Astrocyte (in vitro differentiated cells and primary cell): ENCODE measurements at places on chromosomes 7 and 10. TPM values are rescaled to one million over a fixed set of nuclear protein-coding genes. Genes with fewer than 3 reads are reported as not detected.

- DNase-seq, result no peak
Observed at GRCh38 chr10:131650771-131651673, 249.8 kb upstream of the PPP2R2D start.

- DNase-seq, result no peak
Observed at GRCh38 chr10:6061056-6061455, 1.1 kb downstream of the IL2RA start.

GRCh38 chr7:151869455-151869854, 7.5 kb downstream of the PRKAG2 start:
- no peak for DNase-seq

GRCh38 chr10:101573885-101574753, 13.9 kb downstream of the POLL start:
- no peak for DNase-seq

DNA sequence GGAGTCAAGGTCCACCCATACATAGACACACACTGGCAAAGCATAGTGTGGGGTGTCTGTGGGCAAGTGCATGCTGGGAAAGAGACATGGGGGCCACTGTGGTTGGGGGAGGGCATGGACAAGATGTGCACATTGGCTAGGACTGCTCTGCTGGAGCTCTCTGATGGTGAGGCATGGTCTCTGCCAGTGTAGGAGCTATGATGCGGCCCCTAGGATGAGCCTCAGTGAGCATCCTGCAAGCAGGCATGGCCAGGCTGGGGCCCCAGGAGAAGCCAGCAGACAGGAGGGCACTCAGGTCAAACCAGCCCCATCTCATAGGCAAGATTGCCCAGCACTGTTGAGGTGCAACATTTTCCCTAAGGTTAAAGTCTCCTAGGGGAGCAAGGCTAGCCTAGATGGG, 489.4 kb downstream of the DNAJB9 start:
- DNase-seq, result no peak

GRCh38 chr10:34814913-34815184, 247 bp downstream of the PARD3 start:
- DNase-seq, result no peak

DNA sequence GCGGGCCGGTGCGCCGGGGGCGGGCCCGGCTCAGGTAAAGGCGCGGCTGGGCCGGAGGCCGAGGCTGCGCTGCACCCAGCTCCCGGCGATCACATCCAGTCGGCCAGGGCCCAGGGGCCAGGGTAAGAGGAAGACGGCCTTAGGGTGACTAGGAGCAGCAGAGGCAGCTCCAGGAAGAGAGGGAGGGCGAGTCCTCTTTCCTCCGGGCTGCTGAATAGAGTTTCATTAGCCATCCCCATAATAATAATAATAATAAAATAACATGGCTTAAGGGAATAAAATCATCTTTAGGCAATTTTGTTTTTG, 44.8 kb upstream of the CDK1 start:
- DNase-seq, result no peak

- DNase-seq, result no peak
Observed at GRCh38 chr10:78892338-78893176, 176.2 kb upstream of the ZMIZ1 start.

DNA sequence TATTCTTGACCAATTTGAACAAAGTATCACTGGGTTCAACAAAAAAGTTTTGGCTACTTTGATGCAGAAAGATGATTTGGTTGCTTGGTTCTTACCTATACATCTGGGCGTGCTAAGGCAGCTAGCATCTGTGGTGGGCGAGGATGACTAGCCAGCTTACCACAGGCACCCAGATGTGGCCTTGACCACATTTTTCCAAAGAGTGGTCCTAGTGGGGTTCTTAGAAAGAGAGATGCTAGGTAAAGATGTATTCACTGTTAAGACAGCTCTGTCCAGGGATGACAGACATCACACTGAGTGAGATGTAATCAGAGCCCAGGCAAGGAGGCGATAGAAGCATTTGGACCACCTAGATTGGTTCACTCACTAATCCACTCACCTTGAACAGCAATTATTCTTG, 785 bp downstream of the DNTT start:
- DNase-seq, result no peak

GRCh38 chr7:128099204-128099671, 68.0 kb upstream of the LRRC4 start:
- peak; percentile 59 for DNase-seq

DNA sequence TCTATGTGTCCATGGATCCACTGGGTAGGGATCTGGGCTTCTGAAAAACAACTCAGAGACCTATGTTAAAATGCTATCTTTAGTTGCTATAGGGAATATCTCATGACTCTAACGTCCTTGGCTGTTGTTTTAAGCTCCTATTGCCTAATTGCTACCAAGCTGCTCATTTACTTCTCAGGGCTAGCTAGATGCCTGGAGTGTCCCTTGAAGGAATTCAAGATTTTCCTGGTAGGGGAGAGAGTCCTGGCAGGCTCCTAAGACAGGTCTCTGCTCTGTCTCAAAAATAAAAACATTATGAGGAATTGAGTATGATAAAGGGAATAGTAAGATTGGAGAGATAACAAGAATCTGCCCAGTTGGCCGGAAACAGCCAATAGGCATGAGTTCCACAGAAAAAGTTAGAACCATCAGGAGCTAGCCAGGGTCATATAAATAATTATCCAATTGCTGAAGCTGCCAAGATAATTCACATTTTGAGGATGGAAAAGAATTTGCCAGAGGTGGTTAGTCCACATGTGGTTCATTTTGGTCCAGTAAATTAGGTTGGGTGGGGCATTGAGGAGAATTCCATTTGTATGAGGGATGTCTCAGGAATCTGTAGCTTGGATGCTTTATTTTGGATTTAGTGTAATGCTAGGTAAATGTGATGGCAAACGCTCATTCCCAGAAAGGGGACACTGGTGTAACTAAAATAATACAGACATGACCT, 362.7 kb upstream of the VSTM2A start:
- no peak for DNase-seq

- no peak for DNase-seq
Observed at GRCh38 chr10:79444199-79445119, 965 bp downstream of the ZCCHC24 start.

DNA sequence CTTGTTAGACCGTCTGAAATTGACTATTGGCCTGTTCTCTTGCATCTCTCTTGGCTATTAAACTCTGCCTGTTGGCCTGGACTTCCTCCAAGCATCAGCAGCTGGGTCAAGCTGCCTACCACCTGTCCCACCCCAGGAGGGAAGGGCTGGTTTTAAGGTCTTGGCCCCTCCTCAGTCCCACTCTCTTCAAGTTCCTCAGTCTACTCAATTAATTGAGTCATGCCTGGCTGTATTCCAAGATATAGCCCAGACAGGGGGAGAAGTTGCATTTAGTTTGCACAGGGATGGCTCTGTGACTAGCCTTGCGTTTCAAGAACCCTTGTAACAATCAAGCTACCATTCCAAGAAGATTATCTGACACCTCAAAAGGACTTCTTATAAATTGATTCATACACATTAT, 113.8 kb upstream of the GLI3 start:
- peak; percentile 63 for DNase-seq

DNA sequence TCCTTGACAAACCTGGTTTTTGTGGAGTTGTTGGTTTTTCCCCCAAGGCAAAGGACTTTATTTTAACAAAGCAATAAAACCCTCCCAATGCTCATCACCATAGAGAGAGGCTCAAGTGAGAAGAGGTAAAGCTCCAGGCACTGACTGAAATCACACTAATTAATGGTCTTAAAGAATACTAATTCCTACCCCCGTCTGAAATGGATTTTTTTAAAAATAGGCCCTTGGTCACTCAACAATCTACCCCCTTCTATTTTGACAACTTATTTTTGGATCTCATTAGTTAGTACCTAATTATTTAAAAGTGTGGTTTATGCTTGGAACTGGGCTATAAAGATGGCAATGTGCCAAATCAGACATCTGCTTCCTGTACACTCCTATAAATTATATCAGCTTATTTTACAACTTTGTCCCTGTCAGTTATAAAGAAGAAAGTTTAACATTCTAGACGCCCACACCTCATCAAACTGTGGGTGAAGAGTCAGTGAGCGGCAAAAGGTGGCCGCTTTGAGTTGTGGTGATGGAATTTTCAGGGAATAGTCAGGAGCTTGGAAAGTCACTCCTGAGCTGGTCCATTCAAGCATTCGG, 10.6 kb downstream of the GLI3 start:
- peak; percentile 20 for DNase-seq

- no peak for DNase-seq
Observed at GRCh38 chr7:137295739-137296324, 47.7 kb downstream of the PTN start.

DNA sequence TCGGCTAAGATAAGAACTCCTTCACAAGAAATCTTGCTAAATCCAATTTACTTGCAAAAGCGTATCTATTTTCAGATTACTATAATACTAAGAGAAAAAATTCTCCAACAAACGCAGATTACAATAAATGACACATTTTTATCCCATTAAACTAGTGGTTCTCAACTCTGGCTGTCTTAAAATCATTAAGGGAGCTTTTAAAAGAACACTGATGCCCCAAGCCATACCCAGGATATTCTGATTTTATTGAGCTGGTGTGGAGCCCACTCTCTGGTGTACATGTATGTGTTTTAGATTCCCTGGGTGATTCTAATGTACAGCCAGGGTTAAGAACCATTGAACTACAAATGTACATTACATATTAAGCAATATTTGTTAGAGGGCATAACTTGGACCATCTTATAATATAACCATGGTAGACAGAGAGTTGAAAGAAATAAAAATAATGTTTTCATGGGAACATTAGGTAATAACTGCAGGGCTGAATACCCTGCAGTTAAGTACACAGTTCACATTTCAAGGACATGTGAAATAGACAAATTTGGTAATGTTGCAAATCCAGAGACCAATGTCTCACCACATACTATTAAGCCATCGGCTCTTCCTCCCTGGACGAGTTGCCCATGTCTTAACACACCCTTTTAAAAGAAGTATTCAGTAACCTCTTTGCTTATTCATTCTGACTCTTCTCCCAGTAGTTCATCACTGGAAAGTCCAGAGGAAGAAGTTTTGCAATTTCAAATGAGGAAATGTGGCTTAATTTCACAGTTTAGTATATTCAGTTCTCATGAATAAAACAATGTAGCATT, 6.2 kb downstream of the GSAP start:
- DNase-seq, result peak; percentile 26

GRCh38 chr10:132453470-132453861, 56.5 kb downstream of the PWWP2B start:
- no peak for DNase-seq

The VWDE gene
- total RNA-seq, result 0.77 and 1.8 TPM in 2 replicates

The CAMK2B gene
- 0.18 TPM in 1 of 2 replicates, not detected in the other for total RNA-seq

The CFAP43 gene
- 0.24 and 0.27 TPM in 2 replicates for total RNA-seq

The SMKR1 gene
- not detected in 2 replicates for total RNA-seq
